ENCODE measurements at places on chromosomes 12 and 14. TPM values are rescaled to one million over a fixed set of nuclear protein-coding genes. Genes with fewer than 3 reads are reported as not detected.

The OR6C6 gene
- total RNA-seq, result not detected

The OAS1 gene
- total RNA-seq, result 5.5 TPM

The RTL1 gene
- total RNA-seq, result not detected

- DNase-seq, result peak; percentile 82
Measured at GRCh38 chr14:75230140-75230792, 48.4 kb upstream of the FOS start.

DNA sequence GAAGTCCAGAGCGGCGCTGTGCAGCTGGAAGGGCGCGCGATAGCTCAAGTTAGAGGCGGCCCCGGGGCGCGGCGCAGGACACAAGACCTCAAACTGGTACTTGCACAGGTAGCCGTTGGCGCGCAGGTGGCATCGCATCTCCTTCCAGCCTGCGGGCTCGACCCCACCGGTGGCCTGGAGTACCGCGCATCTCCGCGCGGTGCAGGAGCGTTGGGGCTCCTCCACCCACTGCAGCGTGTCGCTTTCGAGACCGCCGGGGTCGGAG is 553 bp downstream of the CLEC14A start:
- DNase-seq, result no peak

DNA sequence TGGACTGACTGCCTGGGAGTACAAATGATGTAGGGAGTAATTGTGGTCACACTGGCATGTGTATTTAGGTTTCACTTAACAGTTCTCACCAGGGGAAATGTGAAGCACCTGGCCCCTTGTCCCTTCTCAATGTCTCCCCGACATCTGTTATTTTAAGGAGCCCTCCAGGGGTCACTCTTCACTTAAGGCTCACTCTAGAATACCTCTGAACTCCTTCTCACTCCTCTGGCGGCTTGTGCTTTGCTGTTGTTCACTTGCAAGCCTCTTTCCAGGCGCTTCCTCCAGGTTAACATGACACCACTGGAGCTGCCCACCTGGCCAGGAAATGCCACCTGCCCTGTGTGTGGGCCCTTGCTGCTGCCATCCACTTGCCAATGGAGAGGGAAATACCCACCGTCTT is 56.5 kb upstream of the GZMB start:
- peak; percentile 24 for DNase-seq

- no peak for DNase-seq
Measured at GRCh38 chr12:129423041-129423580, 480.7 kb downstream of the TMEM132D start.

- DNase-seq, result no peak
Measured at GRCh38 chr12:104524034-104524832, 67.5 kb downstream of the CHST11 start.

GRCh38 chr12:92216092-92216491 is 70.4 kb upstream of the BTG1 start:
- DNase-seq, result no peak

- DNase-seq, result no peak
Measured at GRCh38 chr14:24443053-24443665, 583 bp upstream of the SDR39U1 start.

- no peak for DNase-seq
Measured at GRCh38 chr14:102690509-102691286, 86.6 kb upstream of the TRAF3 start.

DNA sequence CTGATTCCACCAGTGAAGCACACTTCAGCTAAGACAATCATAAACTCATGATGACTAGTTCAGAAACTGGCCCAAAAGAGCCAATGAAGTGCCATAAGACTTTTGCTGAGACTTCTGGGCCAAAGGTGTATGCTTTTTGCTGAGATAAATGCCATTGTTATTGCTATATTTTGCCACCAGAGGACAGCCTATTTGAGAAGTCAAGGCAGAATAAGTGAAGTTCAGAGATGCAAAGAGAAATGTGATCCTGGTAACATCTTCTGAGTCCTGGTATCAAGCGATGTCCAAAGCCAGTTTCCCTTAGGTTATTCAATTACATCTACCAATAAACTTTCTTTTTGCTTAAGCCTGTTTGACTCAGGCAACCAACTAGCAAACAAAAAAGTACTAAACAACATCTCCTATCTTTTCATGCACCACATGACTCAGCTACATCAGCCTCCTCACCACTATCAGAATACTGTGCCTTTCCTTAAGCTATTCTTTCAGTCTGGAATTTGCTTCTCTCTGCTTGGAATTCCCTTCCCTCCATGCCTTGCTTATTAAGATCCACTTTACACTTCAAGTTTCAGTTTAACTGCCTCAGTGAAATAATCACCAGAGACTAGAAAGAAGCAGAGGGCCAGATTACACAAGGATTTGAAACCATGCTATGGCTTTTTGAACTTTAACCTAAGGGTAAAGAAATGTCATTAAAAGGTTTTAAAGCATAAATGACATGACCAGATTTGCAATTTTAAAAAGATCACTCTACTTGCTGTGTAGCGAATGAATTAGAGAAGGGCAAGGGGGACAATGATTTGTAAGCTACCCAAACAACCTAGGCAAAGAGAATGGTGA is 14.0 kb downstream of the CRY1 start:
- DNase-seq, result peak; percentile 5
